NCI-H2107 (cell line): ENCODE measurements at places on chromosomes 11 and 22.

GRCh38 chr22:21816787-21817496, 50.5 kb downstream of the MAPK1 start:
- no peak for DNase-seq

DNA sequence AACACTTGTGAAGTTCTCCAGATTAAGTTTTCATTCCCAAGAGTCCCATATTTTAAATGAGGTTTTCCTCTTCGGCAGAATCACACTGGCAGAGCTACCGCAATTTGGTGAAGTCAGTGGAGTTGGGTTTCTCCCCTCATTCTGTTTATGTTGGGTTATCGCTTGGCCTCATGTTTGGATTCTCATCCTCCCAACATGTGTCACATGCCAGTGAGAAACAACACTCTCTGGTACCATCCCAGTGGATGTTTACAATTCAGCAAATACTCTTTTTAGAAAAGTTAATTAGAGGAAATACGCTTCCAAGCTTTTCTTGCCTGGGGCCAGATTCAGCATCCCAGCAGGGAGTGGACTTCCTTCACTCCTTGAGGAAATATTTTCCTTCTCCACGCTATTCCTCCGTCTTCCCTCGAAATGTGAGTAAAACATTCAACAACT, 2.1 kb downstream of the PAMR1 start:
- no peak for DNase-seq

- no peak for DNase-seq
Measured at GRCh38 chr11:69205743-69206612, 50.2 kb downstream of the SMIM38 start.

GRCh38 chr11:34120651-34121050, 15.2 kb downstream of the NAT10 start:
- DNase-seq = no peak

DNA sequence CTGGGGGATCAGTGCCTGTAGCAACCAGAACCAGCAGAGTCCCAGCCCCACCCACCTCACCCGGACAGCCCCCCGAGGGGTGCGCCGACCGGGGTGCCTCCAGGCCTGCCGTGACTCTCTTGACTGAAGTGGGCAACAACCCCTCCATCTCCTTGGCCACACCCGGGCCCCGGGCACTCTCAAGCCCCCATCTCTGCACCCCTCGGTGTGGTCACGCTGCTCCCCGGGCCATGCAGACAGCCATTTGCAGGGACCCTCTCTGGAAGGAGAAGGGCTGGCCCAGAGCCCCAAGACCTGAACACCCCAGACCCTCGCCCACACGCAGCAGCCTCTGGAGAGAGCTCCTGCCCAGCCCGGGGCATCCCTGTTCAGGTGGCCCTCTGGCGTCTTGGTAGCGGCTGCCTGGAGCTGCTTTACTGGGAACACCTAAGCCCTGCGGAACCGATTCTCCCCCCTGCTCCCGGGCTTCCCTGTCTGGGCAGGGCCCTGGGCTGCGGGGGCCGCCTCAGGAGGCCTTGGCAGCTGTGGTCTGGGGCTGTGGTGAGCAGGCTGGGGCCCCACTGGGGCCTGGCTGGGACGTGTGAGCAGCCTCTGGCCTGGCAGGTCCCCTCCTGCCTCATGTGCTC, 84.9 kb downstream of the WNT7B start:
- DNase-seq = no peak

DNA sequence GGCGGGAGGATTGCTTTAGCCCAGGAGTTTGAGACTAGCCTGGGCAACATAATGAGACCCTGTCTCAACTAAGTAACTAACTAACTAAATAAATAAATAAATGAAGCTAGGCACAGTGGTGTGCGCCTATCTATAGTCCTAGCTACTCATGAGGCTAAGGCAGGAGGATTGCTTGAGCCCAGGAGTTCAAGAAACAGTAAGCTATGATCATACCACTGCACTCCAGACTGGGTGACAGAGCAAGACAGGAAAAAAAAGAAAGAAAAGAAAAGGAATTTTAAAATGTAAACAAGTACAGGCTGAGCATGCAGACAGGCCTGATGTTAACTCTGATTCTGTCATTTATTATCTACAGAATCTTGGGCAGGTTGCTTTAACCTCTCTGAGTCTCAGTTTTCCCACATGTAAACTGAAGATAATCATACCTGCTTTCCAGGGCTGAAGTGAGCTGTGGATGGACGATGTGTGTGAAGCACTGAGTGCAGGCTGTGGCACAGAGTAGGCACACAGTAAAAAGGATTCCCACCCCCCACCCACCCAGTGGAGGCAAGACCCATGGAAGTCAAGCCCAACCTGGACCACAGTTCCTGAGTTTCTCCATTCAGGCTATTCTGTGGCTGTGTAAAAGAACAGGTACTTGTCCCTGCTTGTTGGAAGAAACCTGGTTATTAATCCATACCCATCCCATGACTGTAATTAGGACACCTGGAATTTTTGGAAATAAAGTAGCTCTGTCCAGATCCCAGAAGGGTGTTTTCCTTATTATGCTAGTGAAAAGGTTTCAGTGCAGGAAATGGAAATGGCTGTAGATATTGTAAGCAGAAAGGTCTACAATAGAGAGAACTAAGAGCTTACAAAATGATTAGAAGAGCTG, 18.7 kb upstream of the SCUBE2 start:
- DNase-seq = no peak

- no peak for DNase-seq
Measured at GRCh38 chr11:95277868-95278267, 46.9 kb upstream of the SESN3 start.

DNA sequence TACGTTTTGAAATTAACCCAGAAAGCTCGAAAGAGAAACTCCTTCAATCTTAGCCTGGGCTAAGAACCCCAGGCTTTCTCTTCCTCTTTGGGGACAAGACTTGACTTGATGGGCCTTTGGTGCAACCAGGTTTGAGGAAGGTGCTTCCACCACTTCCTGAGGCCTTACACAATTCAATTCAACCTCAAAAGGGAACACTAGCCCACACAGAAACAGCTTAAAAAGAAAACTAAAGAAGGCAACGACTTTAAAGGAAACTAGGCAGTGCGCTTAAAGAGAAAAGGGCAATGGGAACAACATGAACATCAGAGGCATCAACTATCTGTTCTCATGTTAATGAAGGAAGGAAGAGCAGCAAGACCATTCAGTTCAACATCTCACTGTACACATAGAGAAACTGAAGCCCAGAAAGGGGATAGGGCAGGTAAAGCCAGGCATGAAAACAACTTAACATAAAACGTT, 24.8 kb downstream of the PAK1 start:
- no peak for DNase-seq

DNA sequence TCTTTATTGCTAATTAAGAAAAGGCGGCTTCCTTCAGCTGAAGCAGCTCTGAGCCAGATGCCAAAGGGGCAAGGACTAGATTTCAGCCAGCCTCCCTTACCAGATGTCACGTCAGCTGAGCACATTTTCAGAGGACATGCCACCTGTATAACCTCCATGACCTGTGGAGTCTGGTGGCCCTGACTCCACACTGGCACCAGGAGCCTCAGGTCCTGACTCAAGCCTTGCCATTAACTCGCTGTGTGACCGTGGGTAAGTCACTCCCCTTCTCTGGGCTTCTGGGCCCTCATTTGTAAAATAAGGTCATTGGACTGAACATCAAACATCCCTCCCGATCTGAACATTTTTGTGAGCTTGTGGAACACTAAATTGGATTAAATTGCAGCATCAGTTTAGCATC, 46.0 kb downstream of the FBXO7 start:
- no peak for DNase-seq

GRCh38 chr11:26951809-26952515, 42.0 kb upstream of the FIBIN start:
- DNase-seq = no peak

GRCh38 chr11:131218542-131218941, 151.9 kb upstream of the NTM start:
- DNase-seq = no peak

GRCh38 chr11:103418014-103418413, 308.8 kb downstream of the DYNC2H1 start:
- no peak for DNase-seq

DNA sequence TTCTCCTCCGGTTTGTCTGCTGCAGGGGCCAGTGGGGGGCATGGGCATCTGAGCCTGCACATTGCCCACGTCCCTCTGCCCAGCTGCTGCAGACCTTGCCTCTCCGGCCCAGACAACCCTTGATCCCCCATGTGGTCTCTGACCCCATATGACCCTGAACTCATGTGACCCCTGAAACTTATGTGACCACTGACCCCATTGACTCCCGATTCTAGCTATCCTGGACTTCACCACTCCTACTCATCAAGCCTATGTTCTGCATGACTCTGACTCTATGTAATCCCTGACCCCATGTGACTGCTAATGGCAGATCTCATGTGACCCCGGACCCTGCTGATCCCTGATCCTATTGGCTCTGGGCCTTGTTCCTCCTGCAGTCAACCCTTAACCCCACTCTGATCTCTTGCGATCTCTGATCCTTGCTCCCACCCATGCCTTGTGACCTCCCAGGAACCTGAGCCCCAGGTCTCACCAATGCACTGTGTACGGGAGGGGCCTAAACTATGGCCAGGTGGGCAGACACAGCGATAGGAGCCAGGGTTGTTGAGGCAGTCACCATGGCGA, 5.7 kb downstream of the LTBP3 start:
- no peak for DNase-seq

GRCh38 chr11:112525270-112525669, 264.6 kb upstream of the PLET1 start:
- DNase-seq = no peak

DNA sequence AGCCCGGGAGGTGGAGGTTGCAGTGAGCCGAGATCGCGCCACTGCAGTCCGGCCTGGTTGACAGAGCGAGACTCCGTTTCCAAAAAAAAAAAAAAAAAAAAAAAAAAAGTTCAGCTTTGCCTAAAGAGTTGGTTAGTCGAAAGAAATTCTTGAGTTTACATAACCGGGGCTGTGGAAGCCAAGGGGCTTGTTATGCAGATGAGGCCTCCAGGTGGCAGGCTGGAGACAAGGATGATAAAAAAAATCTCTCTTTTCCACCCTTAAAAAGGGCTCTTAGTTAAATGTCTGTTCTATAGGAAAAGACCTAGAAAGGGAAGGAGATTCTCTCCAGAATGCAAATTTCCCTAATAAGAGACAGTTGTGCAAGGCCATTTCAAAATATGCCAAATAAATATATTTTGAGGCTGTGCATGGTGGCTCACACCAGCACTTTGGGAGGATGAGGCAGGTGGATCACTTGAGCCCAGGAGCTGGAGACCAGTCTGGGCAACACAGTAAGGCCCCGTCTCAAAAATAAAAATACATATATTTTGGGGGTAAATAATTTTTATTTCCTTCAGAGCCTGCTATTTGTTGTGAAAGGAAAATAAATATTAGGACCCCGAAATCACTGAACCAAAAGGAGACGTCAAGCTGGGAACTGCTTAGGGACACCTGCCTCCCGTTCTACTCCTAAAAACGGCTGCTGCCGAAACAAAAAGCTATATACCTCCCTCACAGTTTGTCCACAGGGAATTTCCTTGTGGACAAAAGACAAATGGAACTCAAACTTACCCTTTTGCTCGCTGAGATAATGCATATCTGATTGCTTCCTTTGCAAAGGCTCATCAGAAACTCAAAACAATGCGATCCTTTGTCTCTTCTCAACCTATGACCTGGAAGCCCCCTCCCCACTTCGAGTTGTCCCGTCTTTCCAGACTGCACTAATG, 2.4 kb upstream of the IFITM2 start:
- DNase-seq = no peak

DNA sequence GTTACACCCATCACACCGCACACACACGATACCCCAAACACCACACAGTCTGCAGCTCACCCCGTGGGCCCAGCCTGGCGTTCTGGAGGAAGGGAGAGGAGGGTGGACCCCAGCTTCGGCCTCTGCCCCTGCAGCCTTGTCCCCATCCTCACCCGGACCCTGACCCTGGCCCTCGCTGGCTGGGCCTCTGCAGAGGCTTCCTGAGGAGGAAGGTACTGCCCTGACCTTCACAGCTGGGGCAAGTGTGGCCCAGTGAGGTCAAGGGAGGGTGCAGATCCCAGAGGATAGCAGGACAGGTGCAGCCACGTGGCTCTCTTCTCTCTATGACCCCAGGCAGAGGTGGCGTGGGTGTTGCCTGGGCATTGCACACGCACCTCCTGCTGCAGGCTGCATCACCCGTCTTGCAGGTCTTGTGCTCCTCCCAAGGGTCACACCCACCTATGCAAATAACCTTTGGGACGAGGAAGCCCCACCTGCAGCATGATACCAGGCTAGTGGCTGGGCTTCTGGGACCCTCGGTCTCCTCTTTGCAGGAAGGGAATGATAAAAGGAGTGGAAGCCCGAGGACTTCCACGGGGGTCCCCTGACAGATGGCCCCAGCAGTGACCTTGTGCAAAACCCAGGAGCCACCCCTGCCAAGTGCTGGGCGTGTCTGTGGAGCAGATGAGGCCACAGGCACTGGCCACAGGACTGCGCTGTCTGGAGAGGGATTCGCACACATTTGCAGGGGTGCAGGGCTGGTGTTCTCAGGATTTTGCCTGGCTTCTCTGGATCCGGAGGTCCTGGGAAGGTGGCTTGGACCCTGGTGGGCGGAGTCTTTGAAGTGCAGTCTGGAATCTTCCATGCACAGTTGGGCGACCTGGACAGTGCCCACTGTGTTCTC, 1241.5 kb downstream of the BRD1 start:
- no peak for DNase-seq

DNA sequence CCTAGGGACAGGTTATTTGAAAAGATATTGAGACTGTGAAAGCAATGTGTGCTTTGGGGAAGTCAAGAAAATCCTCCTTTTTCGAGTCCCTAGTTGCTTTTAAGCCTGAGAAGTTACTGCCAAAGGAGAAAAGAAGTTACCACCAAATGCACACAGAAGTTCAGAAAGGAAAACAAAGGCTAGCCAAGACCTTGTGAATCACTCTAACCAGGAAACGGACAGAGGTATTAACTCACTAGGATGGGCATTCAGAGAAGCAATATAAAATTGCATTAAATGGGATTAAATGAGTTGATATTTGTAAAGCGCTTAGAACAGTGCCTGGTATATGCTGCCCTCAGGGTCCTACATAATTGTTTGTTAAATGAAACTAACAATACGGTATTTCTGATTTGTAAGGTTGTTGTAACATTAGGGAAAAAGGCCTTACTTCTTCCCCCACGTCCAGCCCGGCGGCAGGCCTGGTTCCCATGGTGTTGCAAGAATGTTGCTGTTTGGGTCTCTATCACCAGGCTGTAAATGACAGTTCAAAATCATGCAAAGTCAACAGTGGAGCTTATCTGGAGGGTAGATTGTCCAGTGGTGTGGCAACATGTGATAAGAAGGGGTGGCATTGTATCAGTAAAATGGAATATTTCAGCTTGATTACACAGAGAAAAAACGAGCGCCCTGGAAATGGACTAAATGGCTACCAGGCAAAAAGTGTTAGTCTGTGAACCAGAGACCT, 7.1 kb downstream of the TMA7B start:
- DNase-seq = no peak

- no peak for DNase-seq
Measured at GRCh38 chr11:76589477-76589876, 81.1 kb downstream of the LRRC32 start.

GRCh38 chr11:34640050-34640923, 19.4 kb downstream of the EHF start:
- DNase-seq = no peak

GRCh38 chr22:27462190-27462589, 339.4 kb downstream of the MN1 start:
- no peak for DNase-seq

GRCh38 chr11:134578807-134579723, 167.0 kb upstream of the B3GAT1 start:
- no peak for DNase-seq

GRCh38 chr11:27312110-27312509, 50.9 kb downstream of the CCDC34 start:
- no peak for DNase-seq
